Osteoblast (primary cell): ENCODE measurements at places on chromosomes 12 and 14.

DNA sequence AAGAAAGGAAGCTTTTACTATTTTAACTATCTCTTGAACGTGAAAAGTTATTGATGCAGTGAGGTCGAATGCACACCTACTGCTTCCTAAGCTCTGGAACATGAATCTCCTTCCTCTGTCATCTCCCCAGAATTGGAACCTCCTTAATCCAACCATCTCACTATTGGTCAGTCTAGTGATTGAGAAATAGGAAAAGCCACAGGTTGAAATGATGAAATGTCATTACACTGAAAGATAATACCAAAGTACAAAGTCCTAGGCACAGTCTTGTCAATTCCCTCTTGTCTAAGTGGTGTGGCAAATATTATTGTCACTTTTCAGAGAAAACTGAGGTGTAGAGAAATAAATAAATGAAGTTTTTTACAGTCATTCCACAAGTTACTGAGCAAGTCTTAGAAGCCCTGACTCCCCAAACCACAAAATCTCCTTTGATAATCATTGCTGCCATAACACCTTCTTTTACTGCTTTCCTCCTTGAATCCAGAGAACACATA is 19.5 kb upstream of the HIGD1C start:
- DNase-seq = no peak

GRCh38 chr12:92002195-92002649 is 143.4 kb downstream of the BTG1 start:
- peak; percentile 43 for DNase-seq

- DNase-seq = no peak
These were observed 150.9 kb downstream of the TBX5 start for GRCh38 chr12:114254998-114255397.

DNA sequence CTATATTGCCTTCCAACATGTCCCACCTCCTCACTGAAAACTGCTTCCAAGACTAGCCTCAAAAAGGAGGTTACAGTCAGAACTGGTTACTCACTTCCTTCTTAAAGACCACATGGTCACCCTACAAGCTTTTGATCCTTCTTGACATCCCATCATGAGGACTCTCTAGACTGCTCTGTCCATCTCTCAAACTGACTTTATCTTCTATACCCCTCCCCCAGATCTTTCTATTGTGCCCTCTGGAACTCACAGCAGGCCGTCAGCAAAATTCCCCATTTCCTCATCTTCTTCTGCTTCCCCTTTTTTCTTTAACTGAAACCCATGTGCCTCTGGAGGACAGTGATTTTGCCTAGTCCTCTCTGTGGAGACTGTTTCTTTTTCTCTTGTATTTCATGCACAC is 18.1 kb upstream of the IGF1 start:
- DNase-seq = no peak

- DNase-seq = no peak
These were observed 45.1 kb downstream of the TMX1 start for GRCh38 chr14:51285120-51285519.

GRCh38 chr12:5273709-5274108 is 158.2 kb upstream of the NTF3 start:
- DNase-seq = no peak

DNA sequence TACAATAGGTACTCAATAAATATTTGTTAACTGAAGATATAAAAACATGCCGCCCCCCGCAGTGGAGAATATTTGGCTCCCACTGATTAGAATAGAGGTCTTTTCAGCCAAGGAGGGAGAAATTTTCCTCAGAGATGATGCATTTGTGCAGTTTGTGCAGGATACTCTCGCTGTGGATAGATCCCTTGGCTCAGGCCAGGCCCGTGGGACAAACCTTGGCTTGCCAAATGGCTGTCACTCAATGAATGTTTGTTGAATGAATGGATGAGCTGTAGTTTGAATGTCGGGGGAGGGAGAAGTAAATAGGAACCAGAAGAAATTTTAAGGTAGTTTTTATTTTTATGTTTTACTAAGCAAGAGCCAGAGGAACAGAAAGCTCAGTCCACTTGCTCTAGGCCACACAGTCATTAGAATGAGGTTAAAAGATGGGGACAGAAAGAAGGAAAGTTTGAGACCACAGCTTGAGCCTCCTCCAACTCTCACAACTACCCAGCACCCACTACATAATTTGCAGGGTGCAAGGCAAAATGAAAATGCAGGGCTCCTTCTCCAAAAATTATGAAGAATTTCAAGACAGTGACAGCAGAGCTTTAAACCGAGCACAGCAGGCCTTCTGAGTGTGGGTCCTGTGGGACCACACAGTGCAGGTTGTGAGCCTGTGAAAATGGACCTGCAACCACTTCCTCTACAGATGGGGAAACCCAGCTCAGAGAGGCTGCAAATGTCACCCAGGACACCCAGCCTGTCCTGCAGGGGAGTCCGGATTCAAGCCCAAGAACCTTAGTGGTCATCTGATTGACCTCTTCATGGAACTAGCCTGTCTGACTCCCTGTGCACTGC is 51.4 kb downstream of the WSCD2 start:
- no peak for DNase-seq

DNA sequence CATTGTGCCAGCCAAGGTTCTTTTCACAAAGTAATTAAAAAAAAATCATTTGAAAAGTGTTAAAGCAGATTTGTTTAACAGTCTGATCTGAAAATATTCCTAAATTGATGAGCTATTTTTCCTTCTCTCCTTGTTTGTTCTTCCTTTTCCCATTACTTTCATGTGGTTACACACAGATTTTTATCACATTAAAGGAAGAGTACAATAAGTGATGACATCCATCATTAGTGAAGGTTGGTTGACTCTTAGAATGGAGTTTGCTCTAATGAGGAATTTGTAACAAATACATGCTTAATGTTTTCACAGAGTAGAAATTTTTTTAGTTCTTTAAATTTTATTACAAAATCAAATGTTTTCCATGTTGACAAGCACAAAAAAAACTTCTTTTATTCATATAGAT is 18.9 kb upstream of the TOMM20L start:
- no peak for DNase-seq

GRCh38 chr14:76644855-76645518 is 116.3 kb upstream of the VASH1 start:
- DNase-seq = peak; percentile 56

DNA sequence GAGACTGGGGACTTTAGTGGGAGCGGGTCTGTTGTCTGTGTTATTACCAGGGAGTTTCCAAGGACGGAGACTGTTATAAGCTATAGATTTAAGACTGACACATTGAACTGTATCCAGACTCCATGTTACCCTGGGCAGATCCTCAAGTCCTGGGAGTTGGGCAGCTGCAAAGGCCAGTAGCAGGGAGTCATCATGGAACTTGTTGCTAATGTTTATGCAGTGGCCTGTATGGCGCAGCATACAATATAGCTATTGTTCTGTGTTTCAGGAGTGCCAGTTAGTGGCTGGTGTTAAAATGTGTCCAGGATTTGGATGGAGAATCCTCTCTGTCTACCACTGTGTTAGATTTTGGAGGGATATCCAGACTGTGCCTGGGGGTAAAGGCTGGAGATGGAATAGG is 31.7 kb downstream of the SMOC1 start:
- no peak for DNase-seq
